Stimulated activated CD8-positive, alpha-beta memory T cell treated with anti-CD3 and anti-CD28 coated beads, Interleukin-4, amount 100 ng/mL, for 1 hour (primary cell): ENCODE measurements at places on chromosomes 11 and 22.

- DNase-seq: no peak
These were observed 17.4 kb upstream of the CREB3L1 start for GRCh38 chr11:46259971-46260560.

GRCh38 chr11:113805640-113806039 is 26.0 kb downstream of the CLDN25 start:
- DNase-seq: no peak

DNA sequence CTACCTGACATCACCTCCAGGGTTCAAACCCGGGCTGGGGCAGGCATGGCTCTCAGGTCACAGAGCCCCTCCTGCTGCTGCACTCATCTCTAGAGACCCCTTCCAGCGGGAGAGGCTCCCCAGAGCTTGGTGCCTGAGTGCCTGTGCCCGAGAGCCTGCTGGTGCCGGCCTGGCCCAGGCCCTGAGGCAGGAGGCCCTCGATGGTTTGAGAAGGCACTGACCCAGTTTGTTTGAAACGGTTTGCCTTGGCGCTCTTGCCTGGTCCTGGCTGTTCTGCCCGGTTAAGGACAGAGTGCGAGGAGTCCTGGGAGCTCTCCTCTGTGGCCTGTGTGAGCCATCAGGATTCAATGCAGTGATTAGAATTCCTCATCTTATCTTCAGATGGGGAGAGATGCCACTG is 88.9 kb downstream of the TBC1D22A start:
- no peak for DNase-seq

- DNase-seq: no peak
These were observed 415.4 kb downstream of the NTM start for GRCh38 chr11:131785801-131786200.

DNA sequence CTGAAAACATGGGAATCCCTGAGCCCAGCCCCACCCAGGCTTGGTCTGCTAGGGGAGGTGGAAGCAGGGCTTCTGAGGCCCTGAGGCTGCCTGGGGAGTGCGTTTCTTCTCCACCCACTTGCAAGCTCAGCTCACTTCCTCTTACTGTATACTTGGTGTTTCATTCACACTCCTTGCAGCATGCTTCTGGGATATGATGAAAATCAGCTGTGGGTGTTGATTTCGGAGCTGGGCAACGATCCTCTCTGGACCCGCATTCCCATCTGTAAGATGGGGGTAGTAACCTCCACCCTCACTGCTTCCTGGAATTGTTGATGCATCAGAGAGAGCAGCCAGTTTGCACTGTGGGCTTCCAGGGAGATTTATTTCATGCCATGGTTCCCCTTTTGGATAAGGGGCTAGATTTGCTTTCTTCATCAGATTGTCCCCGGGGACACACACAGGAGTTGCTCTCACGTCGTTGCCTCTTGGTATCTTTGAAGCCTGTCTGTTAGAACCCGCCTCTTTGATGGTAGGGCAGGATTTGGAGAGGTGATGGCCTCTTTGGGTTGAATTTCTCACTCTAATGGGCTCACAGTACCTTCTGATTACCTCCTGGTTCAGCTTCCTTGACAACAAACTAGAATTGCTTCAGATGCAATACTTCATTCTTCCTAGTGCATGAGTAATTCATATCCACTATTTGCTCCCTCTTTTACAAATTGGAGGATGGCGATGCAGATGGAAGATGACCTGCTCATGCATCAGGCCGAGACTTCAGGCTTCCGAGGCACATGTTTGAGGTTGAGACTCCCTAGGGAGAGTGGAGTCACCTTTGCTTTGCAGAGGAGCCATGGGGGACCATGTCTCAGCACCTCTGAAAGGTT is 40.4 kb downstream of the BCR start:
- no peak for DNase-seq

DNA sequence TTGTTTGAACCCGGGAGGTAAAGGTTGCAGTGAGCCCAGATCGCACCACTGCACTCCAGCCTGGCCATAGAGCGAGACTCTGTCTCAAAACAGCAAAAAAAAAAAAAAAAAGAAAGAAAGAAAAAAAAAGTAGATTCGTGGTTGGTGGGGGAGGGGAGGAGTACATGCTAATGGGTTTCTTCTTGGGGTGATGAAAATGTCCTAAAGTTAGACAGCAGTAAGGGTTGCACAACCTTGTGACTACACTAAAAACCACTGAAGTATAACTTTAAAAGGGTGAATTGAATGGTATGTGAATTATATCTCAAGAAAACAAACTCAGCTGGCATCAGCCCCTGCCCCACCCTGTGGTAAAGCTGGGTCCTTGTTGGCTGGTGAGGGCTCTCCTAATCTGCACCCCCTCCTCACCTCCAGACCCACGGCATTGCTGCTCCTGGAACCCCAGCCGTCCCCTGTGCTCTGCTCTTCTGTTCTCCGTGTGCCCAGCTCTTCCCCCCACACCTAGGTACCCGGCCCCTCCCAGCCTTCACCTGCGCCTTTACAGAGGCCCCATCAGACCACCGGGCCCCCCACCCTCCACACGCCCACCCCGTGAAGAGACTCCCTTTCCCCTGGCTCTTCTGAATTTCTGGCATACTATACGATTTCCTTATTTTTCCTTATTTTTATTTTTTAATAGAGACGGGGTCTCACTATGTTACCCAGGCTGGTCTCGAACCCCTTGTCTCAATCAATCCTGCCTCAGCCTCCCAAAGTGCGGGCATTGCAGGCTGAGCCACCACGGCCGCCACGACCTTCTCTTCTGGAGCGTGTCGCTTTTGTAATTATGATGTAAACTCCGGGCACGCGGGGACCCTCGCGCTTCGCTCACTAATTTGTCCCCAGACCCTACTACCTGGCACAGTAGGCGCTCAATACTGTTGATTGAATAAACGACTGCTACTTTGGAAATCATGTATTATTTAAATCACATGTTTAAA is 924 bp upstream of the FADD start:
- no peak for DNase-seq

- DNase-seq: no peak
These were observed 51.1 kb upstream of the PARVG start for GRCh38 chr22:44129619-44129976.

DNA sequence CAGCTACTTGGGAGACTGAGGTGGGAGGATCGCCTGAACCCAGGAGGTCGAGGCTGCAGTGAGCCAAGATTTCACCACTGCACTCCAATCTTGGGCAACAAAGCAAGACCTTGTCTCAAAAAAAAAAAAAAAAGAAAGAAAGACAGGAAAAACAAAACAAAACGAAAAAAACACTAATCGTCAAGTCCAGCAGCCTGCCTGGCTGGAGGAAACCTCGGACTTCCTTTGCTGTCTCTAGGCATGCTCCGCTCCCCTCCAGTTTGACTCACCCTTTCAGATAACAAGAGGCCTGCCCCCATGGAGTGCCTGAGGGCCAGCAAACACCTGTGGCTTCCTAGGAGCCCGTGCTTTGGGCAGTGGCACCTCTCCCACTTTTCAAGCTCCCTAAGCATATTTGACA is 28.8 kb upstream of the CHKA start:
- no peak for DNase-seq

GRCh38 chr11:97908354-97908753 is 1112.4 kb upstream of the CNTN5 start:
- DNase-seq: no peak

DNA sequence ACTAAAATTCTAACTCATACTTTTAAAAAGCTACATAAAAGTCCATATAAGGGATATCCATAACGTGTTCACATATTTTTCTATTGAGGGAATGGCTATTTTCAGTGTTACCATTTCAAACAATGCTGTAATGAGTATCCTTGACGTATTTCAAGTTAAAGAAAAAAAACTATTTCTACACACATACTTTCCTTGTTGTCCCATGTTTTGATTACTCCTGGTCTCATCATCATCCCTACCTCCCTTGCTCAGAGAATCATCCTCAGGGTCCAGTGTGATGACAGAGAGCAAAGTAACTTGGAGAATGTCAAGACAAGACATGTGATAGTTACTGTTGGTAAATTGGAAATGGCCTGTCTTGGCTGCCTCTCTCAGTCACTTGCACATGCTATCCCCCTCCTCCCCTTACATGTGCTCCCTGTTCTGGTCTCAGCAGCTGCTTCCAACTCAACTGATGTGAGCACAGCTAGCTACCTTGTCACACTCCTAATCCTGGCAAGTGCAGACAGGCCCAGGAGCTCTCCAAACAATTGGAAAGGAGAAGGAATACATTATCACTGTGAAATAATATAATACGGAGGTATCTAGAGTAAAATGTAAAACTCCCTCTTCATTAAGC is 21.8 kb downstream of the NUMA1 start:
- no peak for DNase-seq

DNA sequence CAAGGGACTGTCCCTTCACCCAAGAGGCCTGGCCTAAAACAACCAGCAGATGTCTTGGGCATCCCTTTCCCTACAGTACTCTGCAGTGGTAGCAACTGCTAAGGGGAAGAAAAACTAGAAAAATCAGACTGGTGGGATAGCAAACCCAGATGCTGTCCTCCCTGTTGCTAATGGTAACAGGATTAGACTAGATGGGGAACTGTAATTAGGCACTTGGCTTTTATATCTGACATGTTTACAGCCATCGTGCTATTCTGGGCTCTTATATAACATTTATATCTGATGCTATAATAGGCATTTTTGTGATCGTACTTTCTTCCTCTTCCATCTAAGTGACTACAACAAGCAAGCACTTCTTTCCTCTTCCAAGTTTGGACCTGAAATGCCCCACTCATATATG is 316.7 kb downstream of the DLG2 start:
- DNase-seq: no peak

DNA sequence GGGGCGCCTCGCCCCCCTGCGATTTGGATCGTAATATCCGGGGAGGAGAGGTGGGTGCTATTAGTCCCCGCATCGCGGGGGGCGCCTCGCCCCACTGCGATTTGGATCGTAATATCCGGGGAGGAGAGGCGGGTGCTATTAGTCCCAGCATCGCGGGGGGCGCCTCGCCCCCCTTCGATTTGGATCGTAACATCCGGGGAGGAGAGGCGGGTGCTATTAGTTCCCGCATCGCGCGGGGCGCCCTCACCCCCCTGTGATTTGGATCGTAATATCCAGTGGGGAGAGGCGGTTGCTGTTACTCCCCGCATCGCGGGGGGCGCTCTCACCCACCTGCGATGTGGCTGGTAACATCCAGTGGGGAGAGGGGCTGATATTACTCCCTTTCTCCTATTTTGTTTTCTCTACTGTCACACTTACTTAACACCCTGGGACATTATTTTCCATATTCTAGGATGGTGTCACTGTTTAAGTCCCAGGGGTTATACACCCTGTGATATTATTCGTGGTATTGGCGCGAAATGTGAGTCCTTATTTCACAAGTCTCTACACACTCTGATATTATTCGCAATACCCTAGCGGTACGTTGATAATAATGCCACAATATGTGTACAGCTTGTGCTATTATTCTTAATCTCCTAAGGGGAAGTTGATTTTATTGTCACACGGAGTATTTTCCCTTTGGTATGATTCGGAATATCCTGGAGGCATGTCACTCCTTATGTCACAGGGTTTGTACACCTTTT is 57.8 kb upstream of the ALDH3B2 start:
- peak; percentile 11 for DNase-seq

- DNase-seq: no peak
These were observed 137.2 kb downstream of the COMMD9 start for GRCh38 chr11:36151933-36152580.

GRCh38 chr22:40434106-40434505 is 63.7 kb downstream of the SGSM3 start:
- DNase-seq: no peak

DNA sequence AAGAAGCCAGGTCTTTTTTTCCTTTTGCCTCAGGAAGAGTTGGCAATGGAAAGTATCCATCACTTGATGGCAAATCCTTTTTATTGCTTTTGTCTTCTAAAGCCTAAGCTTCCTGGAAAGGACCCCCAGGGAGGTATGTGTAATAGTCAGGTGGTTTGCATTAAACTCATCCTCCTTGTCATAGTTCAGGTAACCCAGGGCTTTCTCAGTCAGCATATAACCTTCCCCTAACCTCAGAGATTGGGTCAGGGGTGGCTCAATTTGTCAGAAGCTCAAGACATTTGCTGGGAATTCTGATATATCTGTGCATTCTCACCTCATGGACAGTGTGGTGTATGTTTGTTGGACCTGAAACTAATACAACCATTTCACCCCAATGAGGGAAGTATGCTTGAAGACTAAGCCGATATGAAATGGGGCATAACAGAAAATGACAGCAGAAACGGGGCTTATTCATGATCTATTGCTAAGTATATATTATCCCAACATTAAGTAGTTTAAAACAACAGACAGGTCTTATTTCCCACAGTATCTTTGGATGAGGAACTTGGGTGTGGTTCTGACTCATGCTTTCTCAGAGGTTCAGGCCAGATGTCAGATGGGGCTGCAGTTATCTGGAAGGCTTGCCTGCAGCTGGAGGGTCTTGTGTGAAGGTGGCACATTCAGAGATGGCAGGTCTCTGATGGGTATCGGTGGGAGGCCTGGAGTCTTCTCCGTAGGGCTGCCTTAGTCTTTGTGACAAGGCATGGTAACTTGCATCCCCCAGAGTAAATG is 135.8 kb upstream of the SPON1 start:
- DNase-seq: no peak

- no peak for DNase-seq
These were observed 20.2 kb upstream of the CTSD start for GRCh38 chr11:1783725-1784529.

- DNase-seq: no peak
These were observed 52.4 kb downstream of the CHRDL2 start for GRCh38 chr11:74678591-74679512.

DNA sequence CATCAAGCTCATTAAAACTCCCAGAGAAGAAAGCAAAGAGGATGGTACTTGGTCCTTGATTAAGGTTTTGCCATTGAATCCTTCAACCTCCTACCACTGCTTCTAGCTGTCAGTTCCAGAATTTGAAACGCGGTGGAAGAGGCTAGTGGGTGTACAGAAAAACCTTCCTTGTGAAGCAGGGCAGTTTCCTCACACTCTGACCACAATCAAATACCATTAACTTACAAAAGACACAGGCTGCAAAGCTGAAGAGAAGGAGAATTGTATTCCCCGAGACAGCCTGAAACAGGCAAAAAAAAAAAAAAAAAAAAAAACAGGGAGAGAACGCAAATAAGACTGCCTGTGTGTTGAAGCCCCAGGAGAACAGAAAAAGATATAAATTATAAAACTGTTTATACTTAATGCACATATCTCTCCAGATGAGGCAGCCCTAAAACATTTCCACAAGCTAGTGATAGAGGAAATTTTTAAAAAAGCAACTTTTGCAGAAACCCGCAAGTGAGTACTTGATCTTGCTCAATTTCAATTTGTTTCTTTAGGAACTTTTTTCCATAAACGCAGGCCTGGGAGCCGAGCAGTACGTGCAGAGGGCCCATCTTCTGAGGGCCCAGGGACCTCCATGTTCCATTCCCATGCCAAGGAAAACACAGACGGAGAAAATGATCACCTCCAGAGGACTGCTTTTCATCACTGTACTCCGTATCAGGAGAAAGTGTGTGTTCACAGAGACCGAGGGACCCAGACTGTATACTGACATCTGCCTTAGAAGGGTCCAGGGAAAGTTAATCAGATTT is 218.7 kb upstream of the BLID start:
- no peak for DNase-seq

DNA sequence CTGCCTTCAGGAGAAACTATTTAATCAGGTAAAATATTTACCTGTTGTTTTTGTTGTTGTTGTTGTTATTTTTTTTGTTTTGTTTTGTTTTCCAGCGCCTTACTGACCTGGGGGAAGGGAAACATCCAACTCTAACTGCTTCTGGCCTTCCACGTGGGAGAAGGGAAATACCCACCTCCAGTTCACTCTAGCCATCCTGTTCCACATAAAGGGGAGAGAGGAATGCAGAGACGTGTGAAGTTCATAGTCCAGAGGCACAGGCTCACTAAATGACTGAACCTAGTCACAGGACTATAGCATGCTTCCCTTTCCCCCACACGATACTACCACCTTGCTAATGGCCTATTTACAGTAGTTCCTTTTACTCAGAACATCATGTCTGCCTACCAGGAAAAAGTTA is 72.4 kb upstream of the VSTM5 start:
- DNase-seq: no peak
